ENCODE measurements at places on chromosomes 2 and 18.
A peak's percentile ranks its signal among the peaks of the same experiment; 100 is the strongest.

- DNase-seq = no peak
Observed at GRCh38 chr2:10891390-10891789, 20.3 kb upstream of the KCNF1 start.

GRCh38 chr2:10482460-10482859 lies 34.3 kb upstream of the ODC1 start:
- no peak for DNase-seq

DNA sequence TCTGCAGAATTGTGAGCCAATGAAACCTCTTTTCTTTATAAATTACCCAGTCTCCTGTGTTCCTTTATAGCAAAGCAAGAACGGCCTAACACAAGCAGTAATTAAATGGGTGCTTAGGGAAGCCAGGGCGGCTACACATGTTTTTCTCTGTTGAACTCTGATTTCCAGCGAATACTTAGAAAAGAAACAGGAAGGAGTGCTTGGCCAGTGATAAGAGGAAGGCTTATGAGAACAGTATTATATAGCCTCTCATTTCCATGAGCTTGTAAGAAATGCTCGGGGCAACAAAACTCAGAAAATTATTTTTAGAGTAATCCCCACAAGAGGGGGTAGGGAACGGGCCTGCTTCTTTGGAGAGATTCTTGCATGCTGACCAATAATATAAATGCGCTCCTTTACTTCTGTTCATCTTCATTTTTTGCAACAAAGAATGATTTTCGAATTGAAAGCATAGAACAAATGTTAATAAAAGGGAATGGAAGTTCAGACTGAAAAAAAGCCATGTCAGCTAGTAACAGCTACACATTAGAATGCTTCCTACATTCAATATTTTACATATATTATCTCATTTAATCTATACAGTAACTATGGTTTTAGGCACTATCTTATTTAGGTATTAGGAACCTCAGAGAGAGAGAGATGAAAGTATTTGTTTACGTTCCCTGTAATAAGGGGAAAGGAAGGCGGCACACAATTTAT lies 49.7 kb upstream of the CCDC85A start:
- DNase-seq = peak; percentile 5

- DNase-seq = no peak
Observed at GRCh38 chr2:223048519-223048918, 3.5 kb upstream of the KCNE4 start.

DNA sequence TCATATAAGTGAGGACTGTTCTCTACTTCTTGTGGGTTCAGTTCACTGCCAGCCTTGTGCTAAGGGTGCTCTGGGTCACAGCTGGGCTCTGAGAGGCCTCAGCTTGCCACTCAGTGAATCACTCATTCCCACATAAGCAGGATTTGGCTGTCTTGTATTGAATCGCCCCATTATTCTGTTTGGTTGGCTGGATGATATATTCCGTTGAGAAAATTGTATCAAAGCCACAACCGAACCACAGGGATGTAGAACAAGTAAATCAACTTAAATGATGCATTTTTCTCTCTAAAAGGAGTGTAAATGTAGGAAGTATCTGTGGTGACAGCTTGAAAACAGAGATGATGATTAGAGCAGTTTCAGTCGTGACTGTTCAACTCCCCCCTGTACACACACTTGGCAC lies 39.6 kb downstream of the TTC39C start:
- DNase-seq = no peak

DNA sequence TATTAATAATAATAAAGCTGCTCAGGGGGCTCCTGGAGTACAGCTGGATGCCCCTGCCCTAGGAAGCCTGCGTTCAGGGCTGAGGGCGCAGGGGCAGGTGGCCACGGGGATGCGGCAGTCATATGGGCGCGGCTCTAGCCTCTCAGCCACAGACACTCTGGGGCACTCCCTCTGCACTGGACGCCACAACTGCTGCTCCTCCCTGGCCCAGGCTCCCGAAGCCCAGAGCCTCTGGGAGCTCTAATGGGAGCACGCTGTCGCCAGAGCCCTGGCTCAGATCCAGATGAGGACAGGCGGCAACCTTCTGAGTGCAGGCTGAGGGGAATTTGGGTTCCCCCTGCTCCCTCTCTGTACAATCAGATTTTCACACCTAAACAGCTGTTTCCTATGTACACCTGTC lies 93.6 kb downstream of the MTCL1 start:
- DNase-seq = peak; percentile 74

- DNase-seq = peak; percentile 65
Observed at GRCh38 chr2:144198116-144198515, 321.8 kb downstream of the ZEB2 start.

DNA sequence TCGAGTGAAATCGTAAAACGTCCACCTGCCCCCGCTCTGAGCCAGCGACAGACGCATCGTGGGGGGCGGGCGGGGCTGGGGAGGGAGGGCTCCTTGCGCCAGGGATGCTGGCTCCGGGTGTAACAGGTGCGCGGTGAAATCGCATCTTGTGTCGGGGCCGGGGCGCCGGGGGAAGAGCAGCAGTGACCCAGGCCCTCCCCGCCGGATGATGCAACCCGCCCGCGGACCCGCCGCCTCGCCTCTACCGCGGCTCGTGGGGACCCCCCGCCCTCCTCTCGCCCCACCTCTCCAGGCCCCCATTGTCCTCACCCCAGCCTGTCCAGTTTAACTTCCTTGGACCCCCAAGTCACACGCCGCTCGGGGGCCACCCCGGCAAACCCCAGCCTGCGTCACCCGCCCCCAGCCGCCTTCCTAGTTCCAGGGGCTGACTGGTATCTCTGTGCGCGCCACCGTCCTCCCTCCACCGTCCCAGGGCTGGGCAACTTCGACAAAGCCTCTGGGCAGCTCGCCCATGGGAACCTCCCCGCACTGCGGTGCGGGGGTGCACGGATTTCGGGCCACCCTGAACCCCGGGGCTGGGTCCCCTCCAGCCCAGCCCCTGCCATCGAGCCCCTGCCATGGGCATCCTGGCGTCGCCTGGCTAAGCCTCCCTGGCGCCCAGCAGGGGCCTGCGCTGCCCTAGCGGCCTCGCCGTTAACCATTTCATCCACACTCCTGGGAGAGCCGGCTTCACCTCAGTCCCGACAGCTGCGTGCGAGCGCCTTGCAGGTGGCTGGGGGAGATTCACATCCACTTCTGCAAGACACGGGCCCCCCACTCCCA lies 799 bp upstream of the KIF1A start:
- no peak for DNase-seq

Measured in EH (cell line).